ENCODE measurements at places on chromosomes 2 and 18.

DNA sequence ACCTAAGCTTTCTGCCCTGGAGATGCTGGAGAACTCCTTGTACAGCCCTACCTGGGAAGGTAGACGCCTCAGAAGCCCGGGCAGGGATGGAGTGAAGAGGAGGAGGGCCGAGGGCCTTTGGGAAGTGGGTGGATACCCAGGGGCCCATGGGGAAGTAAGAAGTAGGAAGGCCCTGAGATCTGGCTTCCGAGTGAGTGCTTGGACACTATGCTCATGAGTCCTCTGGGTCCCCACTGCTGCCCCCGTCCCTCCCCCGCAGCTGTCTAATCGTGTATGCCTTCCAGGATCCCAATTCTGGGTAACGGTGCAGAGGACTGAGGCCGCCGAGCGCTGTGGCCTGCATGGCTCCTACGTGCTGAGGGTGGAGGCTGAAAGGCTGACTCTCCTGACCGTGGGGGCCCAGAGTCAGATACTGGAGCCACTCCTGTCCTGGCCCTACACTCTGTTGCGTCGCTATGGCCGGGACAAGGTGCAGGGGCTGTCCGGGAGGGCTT is 1.1 kb downstream of the DOK1 start:
- no peak for DNase-seq

GRCh38 chr2:8546612-8547283 is 135.1 kb upstream of the ID2 start:
- no peak for DNase-seq

DNA sequence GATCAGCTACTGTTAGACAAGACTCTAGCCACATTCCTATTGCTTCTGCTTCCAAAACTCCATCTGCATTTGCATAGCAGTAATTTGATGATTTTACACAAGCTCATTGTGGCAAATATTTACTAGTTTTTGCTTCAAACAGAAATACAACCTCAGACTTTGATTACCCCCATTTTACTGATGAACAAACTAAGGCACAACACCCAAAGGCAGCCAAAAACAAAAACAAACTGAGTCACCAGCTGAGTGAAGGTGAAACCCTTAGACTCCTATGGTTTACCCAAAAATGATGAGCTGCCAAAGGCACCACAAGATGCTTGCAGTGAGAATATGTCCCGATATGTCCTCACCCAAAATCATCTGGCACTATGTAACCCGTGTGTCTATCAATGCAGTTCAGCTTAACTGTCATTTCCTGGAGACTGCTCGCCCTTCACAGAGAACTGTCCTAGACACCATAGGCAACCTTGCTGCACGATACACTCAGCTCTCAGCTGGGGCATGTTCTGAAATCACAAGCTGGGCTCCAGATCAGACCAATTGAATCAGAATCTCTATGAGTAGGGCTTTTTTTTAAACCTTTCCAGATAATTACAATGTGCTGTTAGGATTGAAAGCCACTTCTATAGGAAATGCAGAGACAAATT is 4.1 kb upstream of the EVA1A start:
- DNase-seq = no peak

DNA sequence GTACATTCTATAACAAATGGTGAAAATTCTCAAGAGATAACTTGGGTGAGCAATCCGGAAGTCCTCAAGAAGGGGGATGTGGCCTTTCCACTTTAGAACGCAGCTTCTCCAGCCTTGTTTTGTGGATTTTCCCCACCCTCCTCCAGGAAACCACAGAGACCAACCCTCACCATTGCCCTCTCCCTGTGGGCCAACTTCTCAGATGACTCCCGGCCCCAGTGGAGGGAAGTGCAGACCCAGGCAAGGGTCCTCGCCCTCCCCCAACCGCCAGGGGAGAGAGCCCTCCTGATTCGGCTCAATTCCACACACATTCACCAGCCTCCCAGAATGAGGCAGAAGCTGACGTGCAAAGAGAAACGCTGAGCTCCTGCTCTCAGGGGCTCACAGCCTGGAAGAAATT is 277.2 kb downstream of the EIPR1 start:
- DNase-seq = no peak

DNA sequence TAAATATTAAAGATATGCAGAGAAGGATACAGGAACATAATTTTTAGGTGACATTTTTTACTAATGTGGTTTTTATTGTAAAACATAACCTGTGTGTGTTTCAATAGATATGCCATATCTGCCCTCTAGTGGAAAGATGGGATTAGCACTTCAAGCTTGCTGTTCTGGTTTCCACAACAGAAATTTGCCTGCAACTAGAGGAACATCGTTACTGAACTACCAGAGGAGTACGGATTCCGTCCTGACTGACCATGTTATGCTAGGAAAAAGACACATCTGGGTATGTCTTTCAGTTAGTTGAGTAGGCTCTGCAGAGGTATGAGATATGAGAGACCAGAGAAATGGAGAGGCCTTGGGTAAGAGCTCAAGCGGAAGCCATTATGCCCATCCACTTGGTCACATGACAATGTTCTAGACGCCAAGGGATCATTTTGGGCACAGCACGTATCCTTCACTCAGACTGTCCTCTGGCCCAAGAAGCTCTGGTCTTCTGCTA is 104.9 kb downstream of the MBD2 start:
- DNase-seq = peak; percentile 73

DNA sequence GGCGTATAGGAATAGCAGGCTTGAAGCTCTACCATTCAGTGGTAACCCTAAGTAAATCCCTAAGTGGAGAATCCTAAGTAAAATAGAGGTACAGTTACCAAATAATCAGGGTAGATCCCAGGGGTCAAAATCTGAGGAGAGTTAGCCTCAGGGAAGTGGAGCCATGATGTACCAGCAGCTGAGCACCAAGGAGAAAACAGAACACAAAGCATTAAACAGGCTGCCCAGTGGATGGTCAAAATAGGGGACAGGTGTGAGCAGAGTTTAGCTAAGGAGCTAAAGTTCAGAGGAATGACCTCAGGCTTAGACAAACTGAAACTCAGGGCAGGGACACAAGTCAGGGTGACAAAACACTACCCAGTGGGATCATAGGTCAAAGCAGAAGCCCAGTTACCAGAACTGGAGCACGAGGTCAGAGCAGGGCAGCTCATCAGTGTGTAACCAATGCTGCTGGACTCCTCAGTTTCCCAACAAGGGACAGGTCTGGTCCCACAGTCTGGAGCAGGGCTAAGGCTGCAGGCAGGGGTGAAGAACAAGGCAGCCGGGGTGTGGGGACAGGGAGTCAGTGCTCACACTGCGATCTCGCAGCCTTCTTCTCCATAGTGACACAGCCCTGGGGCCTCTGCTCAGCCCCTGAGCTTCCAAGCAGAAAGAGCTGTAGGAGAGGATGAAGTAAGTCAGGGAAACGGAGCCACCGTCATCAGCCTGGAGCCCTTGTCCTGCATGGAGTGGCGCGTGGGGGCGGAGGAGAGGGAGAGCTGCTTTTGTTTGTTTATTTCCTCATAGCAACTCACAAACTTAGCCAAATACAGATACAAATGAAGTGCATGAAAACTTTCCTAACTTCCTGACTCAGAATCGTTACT is 264.0 kb downstream of the MREG start:
- DNase-seq = no peak

DNA sequence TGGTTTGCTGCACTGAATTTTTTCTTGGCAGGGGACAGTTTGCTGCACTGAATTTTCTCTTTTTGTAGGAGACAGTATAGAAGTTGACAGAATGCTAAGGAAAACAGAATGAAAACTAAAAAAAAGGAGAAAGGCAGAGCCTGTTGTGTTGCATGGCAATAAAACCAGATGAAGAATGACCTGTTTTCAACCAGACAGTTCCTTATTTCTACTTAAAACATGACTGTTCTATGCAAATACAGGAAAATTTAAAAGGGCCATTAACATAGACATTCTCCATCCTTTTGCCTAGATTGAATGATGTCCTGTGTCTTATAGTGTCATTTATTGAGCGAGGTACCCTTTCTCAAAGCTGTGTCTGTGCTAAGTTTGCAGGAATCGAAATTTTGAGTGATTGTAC is 33.3 kb downstream of the ABI2 start:
- no peak for DNase-seq

DNA sequence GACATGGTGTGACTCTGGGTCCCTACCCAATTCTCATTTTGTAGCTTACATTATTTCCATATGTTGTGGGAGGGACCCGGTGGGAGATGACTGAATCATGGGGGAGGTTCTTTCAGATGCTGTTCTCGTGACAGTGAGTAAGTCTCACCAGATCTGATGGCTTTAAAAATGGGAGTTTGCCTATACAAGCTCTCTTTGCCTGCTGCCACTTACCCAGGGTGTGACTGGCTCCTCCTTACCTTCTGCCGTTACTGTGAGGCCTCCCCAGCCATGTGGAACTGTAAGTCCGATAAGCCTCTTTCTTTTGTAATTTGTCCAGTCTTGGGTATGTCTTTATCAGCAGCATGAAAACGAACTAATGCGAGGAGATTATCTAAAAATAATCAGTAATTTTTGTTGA is 1683.2 kb upstream of the SLC39A10 start:
- no peak for DNase-seq

DNA sequence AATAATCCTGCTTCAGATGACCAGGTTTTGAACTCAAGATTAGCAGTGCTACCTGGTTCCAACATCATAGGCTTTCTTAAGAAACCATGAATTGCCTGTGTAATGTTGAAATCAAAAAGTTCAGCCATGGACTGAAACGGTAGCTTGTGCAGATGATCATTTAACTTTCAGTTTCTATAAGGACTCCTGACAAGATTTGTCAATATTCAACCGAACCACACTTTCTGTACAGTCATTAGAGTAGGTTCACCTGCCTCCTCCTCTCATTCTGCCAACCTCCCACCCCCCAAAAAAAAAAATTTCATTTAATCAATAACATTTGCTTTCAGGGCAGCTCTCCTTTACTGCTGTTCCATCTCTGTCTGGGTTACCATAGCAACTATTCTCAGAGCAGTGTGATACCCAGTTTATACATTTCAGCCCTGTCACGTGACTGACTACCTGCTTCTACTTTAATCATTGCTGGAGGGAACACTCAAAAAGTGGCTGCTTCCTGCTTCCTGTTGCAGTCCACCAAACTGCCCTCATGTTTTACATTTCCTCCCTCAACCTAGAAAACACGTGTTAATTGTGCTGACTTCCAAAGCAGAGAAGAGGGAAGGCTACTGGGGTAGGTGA is 275.5 kb downstream of the SS18 start:
- DNase-seq = no peak

DNA sequence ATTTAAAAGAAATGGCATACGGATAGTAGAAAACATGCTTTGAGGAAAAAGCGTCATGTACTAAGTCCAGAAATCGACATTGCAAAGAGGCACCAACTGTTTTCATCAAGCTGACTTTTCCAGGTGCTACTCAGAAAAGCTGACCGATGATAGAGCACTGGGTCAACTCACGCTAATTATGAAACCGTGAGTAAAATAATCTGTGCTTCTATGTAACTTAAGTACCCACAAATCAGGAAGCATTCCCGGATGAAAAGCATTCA is 353 bp upstream of the NUP35 start:
- DNase-seq = no peak

GRCh38 chr2:68980956-68981355 is 6.5 kb downstream of the GKN1 start:
- DNase-seq = no peak

- DNase-seq = no peak
Measured at GRCh38 chr18:7358989-7359726, 128.3 kb downstream of the LRRC30 start.

DNA sequence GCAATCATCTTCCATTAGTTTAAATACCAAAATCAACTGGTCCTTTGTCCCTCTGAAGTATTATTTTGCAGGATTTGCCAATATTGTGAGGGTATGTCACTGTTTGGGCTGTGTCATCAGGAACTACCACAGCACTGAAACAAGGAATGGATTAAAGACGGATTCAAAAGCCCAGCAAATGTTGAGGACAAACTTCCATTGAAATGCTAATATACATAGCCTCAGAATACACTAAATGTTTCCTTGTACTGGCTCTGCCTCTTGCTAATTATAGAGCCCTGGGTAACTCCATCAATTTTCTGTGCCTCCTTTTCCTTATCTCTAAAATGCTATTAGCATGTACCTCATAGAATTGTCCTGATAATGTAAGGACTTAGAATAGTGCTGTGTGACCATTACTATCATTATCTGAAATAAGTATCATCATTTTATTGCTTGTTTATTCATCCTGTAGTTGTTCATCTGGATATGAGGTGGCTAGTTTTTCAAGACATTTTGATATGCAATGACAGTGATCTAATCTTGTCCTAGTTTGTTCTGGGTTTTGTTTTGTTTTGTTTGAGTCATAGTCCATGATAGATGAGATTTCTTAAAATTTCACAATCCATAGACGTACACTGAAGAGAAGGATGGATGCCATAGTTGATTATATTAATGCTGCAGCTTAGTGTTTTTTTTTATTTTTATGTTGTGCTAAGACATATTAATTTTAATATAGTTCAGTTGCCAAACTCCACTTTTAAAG is 333.4 kb upstream of the KCNH7 start:
- peak; percentile 35 for DNase-seq
